Stimulated activated CD8-positive, alpha-beta memory T cell treated with anti-CD3 and anti-CD28 coated beads, Interleukin-4, amount 100 ng/mL, for 48 hours (primary cell): ENCODE measurements at places on chromosomes 3 and 15.

GRCh38 chr3:97996988-97997387 is 24.8 kb upstream of the RIOX2 start:
- DNase-seq, result no peak

DNA sequence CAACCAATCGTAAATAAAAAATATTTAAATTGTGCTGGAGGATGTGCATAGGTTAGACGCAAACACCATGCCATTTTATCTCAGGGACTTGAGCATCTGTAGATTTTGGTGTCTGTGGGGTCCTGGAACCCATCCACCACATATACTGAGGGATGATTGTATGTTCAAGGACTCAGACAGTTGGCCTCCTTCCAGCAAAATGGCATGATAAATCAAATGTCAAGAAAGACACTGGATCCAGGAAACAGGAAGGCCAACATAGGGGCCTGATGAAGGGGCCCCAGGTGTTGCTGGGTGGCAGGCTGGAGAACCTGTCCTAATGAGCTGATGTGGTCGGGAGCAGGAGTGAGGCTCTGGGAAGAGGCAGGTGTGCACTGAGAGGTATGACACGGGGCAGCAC is 289.5 kb downstream of the GABRG3 start:
- DNase-seq, result no peak

DNA sequence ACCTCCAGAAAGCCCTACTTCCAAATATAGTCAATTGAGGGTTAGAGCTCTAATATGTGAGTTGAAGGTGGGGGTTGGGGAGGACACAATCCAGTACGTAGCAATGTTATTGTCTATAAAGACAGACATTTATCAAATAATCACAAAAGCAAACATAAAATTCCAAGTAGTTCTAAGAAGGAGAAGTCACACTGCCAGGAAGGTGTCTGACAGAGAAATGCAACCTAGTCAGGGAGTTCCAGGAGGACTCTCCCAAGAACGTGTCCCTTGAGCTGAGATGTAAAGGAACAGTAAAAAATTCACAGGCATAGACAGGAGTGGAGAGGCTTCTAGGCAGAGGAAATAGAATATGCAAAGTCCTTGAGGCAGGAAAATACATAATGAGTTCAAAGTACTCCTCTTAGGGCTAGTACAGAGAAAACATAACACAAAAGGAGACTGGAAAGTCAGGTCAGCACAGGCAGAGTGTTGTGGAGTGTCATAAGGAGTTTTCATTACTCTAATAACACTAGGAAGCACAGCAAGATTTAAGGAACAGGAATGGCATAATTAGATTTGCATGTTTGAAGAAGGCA is 277.6 kb upstream of the STT3B start:
- DNase-seq, result no peak

DNA sequence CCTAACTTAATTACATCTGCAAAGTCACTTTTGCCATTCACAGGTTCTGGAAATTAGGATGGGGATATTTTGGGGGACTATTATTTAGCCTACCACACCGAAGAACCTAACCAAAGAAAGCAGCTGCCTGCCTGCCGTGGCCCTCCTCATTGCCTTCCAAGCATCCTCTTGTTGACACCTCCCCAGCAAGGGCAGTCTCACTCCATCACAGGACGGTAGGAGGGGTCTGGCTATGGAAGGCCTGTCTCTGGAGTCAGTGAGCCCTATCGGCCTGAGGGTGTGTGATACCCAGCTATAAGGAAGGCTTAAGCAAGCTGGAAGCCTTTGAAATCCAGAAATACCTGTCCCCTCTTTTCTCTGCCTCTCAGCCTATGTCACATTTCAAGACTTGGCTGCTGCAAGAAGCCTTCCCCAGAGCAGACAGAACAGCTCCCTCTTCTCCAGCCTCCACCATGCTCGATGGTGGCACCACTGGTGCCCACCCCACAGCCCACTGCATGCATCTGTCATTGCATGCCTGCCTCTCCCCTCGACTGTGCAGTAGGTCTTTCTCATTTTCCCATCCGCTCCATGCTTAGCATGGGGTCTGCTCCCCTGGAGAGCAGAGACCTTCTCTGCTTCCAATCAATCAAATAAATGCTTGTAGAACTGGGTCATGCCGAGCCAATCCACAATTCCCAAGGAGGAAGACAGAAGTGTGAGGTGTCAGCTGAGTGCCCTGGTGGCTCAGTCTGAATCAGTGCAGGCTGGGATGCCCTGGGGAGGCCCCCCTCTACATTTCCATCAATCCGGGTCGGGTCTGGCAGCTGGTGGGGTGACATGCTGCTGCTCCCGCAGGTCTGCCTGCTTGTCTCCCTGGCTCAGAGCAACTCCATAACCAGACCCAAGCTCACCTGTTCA is 23.9 kb upstream of the LOXL1 start:
- DNase-seq, result no peak

- DNase-seq, result no peak
Observed at GRCh38 chr15:31811641-31812040, 218.7 kb upstream of the CHRNA7 start.

GRCh38 chr3:167776066-167776685 is 40.7 kb downstream of the SERPINI1 start:
- DNase-seq, result no peak

DNA sequence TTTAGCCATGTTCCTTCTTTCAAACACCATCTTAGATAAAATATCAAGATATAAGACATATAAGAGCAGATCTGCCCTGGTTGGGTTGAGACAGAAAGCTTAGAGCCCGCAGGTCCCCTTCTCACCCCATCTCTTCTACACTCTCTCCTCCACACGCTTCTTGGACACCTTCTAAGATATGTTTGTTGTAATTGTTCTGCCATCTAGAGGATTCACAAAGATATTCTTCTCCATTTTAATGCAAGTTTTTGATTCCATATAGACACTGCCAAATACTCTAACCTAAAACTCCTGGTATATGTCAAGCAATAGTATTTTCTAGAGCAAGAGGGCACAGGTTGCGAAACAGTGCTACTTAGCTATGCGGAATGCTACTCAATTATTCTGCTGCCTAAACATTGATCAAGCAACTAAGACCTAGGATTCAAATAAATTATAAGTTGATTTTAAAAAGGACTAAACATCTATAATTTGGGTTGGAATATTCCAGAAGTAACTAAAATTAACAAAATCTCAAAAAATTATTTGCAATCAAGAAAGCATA is 6.8 kb downstream of the CHRM5 start:
- no peak for DNase-seq

DNA sequence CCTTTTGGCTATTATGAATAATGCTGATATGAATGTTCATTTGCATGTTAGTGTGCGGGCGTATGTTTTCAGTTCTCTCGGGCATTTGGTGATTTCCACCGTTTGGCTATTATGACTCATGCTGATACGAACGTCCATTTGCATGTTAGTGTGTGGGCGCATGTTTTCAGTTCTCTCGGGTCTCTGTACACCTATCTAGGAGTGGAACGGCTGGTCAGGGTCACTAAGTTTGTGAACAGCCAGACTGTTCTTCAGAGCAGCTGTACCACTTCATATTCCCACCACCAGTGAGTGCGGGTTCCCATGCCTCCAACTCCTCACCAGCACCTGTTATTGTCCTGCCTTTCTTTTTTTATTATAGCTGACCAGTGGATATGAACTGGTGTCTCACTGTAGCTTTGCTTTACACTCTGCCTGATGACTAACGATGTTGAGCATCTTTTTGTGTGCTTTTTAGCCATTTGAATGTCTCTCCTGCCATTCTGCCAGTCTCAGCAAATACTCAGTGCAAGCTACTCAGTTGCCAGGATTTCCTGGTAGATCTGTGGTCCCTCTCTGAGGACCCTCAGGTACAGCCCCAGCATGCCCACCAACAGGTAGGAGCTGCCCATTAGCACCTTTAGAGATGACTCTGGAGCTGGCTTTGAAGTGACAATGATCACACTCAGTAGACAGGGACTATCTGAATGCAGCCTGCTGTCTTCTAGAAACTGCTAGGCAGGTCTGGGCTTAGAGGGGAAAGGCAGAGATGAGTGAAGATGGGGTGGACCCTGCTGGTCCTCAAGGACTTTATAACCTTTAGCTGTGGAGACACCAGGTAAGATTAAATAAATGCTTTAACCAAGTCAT is 141.1 kb downstream of the XXYLT1 start:
- peak; percentile 53 for DNase-seq

- peak; percentile 81 for DNase-seq
Observed at GRCh38 chr15:74620636-74621545, 5.3 kb downstream of the CLK3 start.

DNA sequence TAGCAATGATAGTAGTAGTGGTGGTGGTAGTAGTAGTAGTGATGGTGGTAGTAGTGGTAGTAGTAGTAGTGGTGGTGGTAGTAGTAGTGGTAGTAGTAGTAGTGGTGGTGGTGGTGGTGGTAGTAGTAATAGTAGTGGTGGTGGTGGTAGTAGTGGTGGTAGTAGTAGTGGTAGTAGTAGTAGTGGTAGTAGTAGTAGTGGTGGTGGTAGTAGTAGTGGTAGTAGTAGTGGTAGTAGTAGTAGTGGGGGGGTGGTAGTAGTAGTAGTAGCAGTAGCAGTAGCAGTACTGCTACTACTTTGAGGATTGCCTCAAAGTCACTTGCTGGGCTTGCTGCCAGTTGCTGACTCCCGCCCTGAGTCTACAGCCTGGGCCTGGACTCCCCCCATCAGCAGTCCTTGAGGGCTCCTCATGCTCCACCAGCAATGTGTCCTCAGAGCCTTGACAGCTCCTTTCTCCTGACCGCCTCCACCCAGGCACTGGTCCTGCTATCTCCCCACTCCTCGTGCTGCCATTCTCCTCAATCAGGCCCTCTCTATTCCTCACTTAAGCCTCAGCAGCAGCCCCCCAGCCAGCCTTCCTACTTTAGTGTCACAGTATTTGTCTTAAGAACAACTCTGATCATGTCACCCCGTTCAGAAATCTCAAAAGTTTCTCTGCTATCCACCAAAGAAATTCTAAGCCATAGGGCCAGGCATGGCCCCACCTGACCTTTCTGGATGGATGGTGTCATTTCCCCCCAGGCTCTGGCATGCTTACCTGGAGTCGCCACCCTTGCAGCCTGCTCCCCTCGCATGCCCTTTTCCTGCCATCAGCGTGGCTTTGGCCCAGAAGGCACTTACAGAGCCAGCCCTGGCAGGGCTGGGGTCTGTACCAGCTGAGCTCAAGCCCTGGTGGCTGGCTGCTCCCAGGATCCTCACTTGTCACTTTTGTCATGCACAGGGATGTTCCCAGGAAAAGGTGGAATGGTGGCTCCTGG is 45.6 kb downstream of the DLEC1 start:
- DNase-seq, result peak; percentile 28

- DNase-seq, result no peak
Observed at GRCh38 chr15:97929456-97930229, 30.9 kb upstream of the ARRDC4 start.

- DNase-seq, result no peak
Observed at GRCh38 chr15:99341786-99342185, 90.5 kb downstream of the LRRC28 start.

DNA sequence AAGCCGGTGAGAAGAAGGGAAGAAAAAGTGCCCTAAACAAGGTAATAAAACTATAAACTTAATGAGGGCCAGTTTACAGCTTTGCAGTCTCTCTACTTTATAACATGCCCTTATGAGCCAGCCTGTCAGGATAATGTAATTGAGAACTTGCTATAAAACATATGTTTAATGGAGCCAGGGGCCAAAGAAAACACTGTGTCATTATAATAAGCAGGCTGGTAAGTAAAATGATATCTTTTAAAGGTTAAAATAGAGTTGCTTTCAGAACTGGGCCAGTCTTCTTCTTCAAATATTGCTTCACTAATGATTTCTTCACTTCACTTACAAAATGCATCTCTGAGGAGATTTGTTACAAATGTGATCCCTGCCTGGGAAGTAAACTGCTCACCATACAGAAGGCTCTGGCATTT is 192.5 kb downstream of the SHOX2 start:
- DNase-seq, result no peak

- no peak for DNase-seq
Observed at GRCh38 chr3:126083138-126083445, 832 bp downstream of the SLC41A3 start.
